ENCODE measurements at places on chromosomes 11 and 22.

DNA sequence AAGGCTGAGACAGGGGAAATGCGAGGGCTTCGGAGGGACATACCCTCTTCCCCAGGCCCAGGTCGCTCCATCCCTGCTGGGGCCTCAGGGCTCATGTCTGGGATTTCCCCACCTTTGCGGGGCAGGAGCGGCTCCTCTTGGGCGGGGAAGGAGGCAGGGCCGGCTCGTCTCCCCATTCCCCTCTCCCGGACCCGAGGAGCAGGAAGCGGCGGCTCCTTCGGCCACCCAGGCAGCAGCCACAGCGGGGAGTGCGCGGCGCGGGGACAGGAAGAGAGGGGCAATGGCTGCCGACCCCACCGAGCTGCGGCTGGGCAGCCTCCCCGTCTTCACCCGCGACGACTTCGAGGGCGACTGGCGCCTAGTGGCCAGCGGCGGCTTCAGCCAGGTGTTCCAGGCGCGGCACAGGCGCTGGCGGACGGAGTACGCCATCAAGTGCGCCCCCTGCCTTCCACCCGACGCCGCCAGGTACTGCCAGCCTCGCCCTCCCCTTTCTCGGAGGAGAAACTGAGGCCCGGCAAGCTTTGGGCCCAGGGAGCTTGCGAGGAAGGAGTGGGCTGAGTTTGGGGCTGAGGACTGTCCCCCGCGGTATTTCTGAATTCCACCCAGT, at the start of gene ANKK1:
Gene ANKK1, plus strand, starts transcription at position 175 of the 607 bp plus-strand sequence. Its CDS starts 106 bp downstream, at position 281.
- no peak for DNase-seq

GRCh38 chr11:47980088-47980906, at the start of gene PTPRJ:
PTPRJ (plus strand) TSS chr11:47980559; CDS start chr11:47980913, 354 bp downstream.
- no peak for DNase-seq

DNA sequence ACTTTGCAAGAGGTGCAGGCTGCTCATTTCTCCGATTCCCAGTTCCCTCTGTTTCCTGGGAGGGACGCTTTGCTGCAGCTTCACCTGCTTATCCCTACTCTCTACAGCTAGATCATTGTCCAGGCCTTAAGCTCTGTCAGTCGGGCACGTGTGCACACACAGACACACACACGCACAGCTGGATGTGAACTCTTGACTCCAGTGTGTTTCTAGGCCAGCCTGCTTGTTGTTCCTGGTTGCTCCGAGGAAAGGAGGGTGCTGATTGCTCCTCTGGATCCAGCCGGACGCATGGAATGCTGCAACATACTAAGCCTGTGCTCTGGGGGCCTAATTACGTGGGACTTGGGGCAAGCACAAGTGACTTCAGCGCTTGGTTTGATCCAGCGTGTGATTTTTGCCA, 19.7 kb downstream of the ZNRF3 start:
- DNase-seq: no peak

- no peak for DNase-seq
Measured at GRCh38 chr11:95229993-95230809, 801 bp downstream of the SESN3 start.

DNA sequence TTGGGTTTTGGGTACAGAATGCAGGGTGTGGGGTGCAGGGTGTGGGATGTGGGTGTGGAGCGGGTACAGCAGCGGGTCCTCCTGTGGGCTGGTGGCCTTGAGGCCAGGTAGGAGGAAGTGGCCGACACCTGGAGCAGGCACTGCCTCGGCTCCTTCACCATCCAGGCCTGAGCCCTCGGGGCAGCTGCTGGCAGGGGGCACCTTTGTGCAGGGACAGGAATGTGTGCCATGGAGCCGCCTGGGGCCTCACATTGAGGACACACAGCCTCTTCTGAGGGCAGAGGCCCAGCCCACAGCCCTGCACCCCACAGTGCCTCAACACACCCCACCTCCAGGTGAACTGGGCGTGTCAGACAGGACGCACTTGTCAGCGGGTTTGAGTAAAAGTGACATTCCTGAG, 984.0 kb downstream of the BRD1 start:
- DNase-seq: no peak

DNA sequence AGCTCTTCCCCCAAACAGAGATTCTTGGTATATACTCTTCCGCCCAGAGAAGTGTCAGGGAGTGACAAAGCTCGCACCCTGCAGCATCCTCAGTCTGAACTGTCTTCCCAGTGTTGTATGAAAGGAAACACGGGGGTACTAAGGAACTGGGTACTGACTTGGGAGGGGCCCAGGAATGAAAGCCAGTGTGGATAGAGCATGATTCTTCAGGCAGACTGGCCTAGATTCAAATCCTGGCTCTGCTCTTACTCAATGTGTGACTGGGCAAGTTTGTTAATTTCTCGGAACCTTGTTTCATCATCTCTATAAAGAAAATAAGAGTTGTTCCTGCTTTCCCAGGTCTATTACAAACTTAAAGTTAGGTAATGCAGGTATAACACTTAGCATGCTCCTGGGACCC, 266.0 kb upstream of the NARS2 start:
- no peak for DNase-seq

All from GF-D8 (cell line).